ENCODE measurements at places on chromosomes 16 and 17. TPM values are rescaled to one million over a fixed set of nuclear protein-coding genes. Genes with fewer than 3 reads are reported as not detected.

GRCh38 chr16:48903039-48903438 lies 293.1 kb upstream of the N4BP1 start:
- H3K4me3 ChIP-seq: no peak overlapping the region
- no peak overlapping the region for H3K27ac ChIP-seq
- H3K4me1 ChIP-seq: peaks cover 4% of the 10 kb centered on the region
- peaks cover 64% of the 10 kb centered on the region for H3K27me3 ChIP-seq
- no peak for DNase-seq
- H3K36me3 ChIP-seq: no peaks in the 10 kb centered on the region

GRCh38 chr17:72555052-72555451 lies 434.2 kb downstream of the SOX9 start:
- H3K27ac ChIP-seq: no peak overlapping the region
- H3K27me3 ChIP-seq: no peaks in the 10 kb centered on the region
- H3K4me3 ChIP-seq: no peak overlapping the region
- H3K36me3 ChIP-seq: peaks cover 31% of the 10 kb centered on the region
- peaks cover 21% of the 10 kb centered on the region for H3K4me1 ChIP-seq

DNA sequence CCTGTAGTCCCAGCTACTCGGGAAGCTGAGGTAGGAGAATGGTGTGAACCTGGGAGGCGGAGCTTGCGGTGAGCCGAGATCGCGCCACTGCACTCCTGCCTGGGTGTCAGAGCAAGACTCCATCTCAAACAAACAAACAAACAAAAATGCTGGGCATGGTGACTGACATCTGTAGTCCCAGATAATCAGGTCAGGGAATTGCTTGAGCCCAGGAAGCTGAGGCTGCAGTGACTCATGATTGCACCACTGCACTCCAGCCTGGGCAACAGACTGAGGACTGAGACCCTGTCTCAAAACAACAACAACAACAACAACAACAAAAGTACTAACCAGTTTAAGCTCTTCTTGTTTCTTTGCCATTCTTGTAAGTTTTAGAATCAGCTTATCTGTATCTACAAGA lies 383.0 kb upstream of the PMFBP1 start:
- no peak overlapping the region for H3K4me3 ChIP-seq
- no peaks in the 10 kb centered on the region for H3K36me3 ChIP-seq
- H3K4me1 ChIP-seq: no peaks in the 10 kb centered on the region
- DNase-seq: peak; percentile 47
- peak overlapping the region; percentile 42 for H3K27ac ChIP-seq

GRCh38 chr17:8855477-8856204 lies 11.8 kb downstream of the PIK3R6 start:
- H3K27ac ChIP-seq: no peak overlapping the region
- no peaks in the 10 kb centered on the region for H3K4me1 ChIP-seq
- H3K4me3 ChIP-seq: no peak overlapping the region
- no peaks in the 10 kb centered on the region for H3K27me3 ChIP-seq

DNA sequence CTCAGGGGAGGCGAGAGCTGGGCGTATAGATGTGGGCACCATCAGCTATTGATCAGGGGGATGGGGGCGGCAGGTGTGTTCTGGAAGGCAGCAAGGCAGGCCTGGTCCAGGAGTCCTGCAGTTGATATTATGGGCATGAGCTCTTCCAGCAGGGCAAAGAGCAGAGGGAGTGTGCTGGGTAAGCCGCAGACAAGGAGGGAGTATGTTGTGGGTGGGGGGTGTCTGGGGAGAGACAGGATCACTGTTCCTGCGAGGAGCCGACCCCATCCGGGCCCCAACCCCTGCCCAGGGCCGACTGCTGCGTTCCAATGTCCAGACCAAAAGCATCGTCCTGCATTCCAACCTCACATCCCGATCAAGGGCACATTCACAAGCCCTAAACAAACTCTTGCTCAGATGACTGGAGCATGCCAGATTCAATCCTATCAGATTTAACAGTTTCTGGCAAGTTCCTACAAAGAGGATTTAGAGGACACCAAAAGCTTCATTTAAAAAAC lies 9.2 kb downstream of the MXRA7 start:
- peaks cover 10% of the 10 kb centered on the region for H3K4me1 ChIP-seq
- H3K27ac ChIP-seq: no peak overlapping the region
- no peaks in the 10 kb centered on the region for H3K36me3 ChIP-seq
- no peaks in the 10 kb centered on the region for H3K27me3 ChIP-seq

GRCh38 chr17:538181-538973 lies 176.3 kb downstream of the VPS53 start:
- H3K36me3 ChIP-seq: peaks cover 55% of the 10 kb centered on the region
- DNase-seq: no peak
- no peak overlapping the region for H3K27ac ChIP-seq
- no peaks in the 10 kb centered on the region for H3K27me3 ChIP-seq
- H3K4me3 ChIP-seq: no peak overlapping the region

DNA sequence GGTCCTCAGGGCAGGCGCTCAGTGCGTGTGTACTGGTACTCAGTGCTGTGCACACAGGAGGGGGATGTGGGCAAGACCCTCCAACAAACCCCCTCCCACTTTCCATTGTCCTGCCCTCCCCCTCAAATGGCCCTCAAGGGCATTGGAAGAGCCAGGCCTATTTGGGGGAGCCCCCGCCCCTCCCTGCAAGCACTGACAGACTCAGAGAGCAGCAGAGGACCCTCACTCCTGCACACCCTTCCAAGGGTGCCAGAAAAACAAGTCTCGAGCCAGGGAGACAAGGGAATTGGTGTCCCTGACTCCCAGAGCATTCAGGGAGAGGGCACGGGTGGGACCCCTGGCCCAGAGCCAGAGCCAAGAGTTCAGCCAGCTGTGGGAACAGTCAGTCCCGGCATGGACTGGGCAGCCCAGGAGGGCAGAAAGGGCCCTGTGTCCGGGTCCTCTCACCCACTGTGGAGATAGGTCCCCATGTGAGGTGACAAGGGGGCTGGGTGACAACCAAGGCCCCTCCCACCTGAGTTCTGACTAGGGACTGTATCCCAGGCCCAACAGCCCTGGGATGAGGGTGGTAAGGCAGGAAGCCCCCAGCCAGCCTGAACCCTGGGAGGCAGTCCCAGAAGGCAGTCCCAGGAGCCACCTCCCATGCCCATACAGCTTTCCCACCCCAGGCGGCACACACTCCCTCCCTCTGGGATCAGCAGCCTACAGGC lies 12.1 kb upstream of the KRTAP17-1 start:
- no peak overlapping the region for H3K4me3 ChIP-seq
- no peaks in the 10 kb centered on the region for H3K36me3 ChIP-seq
- no peak for DNase-seq

- H3K36me3 ChIP-seq: no peaks in the 10 kb centered on the region
- no peaks in the 10 kb centered on the region for H3K27me3 ChIP-seq
- DNase-seq: peak; percentile 53
Observed at GRCh38 chr16:78576941-78577340, 477.5 kb downstream of the WWOX start.

GRCh38 chr16:73711406-73712080 lies 585.1 kb upstream of the PSMD7 start:
- H3K4me3 ChIP-seq: no peak overlapping the region
- no peak for DNase-seq
- no peaks in the 10 kb centered on the region for H3K4me1 ChIP-seq

DNA sequence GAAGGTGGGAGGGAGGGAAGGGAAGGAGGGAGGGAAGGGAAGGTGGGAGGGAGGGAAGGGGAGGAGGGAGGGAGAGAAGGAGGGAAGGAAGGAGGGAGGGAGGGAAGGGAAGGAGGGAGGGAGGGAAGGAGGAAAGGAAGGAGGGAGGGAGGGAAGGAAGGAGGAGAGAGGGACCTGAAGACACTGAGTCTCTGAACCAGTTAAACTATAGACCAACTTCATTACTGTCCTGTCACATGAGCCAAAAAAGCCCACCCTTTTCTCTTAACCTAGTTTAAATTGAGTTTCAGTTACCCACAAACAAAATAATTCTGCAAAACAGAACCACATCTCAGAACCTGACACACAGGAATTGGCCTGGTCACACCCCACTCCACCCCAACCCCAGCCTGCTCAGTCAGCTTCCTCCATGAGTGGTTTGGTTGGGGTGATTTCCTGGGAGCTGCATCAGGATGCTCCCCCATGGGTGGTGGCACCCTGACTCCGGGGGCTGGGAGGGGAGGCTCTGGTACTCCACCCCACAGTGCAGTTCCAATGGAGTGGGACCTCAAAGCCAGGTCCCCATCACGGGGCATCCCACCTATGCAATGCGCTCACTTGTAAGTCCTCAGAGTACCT lies 4.7 kb upstream of the PRR29 start:
- no peaks in the 10 kb centered on the region for H3K36me3 ChIP-seq
- no peak overlapping the region for H3K27ac ChIP-seq
- H3K4me1 ChIP-seq: no peaks in the 10 kb centered on the region
- H3K4me3 ChIP-seq: no peak overlapping the region

GRCh38 chr16:88896238-88897070 lies 30.0 kb upstream of the PABPN1L start:
- no peak for DNase-seq
- peaks cover 10% of the 10 kb centered on the region for H3K27me3 ChIP-seq
- no peak overlapping the region for H3K4me3 ChIP-seq
- no peaks in the 10 kb centered on the region for H3K4me1 ChIP-seq
- no peak overlapping the region for H3K27ac ChIP-seq

- H3K27ac ChIP-seq: peak within 1 kb of the TSS; percentile 81
- H3K4me3 ChIP-seq: peak within 1 kb of the TSS; percentile 83
- H3K36me3 ChIP-seq: peaks cover 7% of the 10 kb centered on the region
- no peak for DNase-seq
Observed at GRCh38 chr17:1492249-1493206, at the start of gene MYO1C. Gene MYO1C, minus strand, starts transcription at chr17:1492686. Its CDS starts 199 bp downstream, at chr17:1492487.

DNA sequence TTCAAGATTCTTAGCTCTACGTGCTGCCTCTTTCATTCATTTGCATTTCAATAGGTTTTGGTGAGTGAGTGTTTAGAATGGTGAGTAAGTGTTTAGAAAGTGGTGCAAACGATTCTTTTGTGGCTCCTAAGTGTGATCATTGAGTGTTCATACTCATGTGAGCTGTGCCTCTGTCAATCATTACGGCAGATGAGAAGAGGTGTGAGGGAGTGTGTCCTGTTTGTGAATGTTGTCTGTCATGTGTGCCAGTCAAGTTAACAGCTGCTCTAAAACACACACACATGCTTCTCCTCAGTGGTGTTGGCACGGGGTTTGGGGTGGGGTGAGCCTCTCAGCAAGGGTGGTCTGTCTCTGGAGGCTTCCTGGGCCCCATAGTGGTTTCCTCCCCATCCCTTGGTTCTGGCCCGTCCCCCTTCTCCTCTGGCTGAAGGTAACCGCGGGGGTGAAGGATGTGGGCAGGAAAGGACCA lies 11.4 kb downstream of the MYL4 start:
- H3K4me3 ChIP-seq: no peak overlapping the region
- no peaks in the 10 kb centered on the region for H3K27me3 ChIP-seq
- H3K4me1 ChIP-seq: peaks cover 17% of the 10 kb centered on the region

DNA sequence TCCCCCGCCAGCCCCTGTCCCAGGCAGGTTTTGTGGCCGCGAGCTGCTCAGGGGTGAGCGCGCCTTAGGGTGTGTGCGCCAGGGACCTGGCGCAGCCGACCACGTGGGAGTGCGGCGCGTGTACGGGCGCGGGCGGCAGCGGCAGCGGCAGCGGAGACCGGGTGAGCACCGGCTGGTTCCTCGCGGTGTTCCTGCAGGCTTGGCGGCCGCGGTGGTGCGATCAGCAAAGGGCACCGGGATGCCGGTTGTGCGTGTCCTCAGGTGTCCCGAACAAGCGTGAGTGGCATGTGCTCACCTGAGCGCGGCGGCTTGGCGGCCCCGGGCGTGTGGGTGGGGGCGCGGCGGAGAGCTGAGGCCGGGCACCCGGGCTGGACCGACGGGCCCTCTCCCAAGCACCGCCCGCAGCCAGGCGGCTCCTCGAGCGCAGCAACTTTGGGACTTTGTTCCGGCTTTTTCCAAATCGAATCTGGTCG lies 381 bp upstream of the HSD11B2 start:
- H3K4me1 ChIP-seq: peaks cover 14% of the 10 kb centered on the region
- peaks cover under 1% of the 10 kb centered on the region for H3K27me3 ChIP-seq
- no peak overlapping the region for H3K27ac ChIP-seq
- peak overlapping the region; percentile 71 for H3K4me3 ChIP-seq
- no peaks in the 10 kb centered on the region for H3K36me3 ChIP-seq
- peak; percentile 23 for DNase-seq

DNA sequence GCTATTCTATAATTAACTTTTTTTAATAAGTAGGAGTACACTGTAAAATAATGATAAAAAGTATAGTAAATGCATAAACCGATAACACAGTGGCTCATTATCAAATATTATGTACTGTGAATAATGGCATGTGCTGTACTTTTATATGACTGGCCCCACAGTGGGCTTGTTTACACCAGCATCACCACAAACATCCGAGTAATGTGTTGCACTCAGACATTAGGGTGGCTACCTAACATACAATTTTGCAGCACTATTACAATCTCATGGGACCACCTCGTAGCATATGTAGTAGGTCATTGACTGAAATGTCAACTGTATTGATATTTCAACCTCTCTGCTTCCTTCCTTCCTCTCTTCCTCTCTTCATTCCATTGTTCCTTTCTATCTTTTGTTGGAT lies 51.7 kb downstream of the TBX4 start:
- H3K4me3 ChIP-seq: no peak overlapping the region
- DNase-seq: no peak
- no peaks in the 10 kb centered on the region for H3K27me3 ChIP-seq
- peaks cover 12% of the 10 kb centered on the region for H3K4me1 ChIP-seq
- no peaks in the 10 kb centered on the region for H3K36me3 ChIP-seq

DNA sequence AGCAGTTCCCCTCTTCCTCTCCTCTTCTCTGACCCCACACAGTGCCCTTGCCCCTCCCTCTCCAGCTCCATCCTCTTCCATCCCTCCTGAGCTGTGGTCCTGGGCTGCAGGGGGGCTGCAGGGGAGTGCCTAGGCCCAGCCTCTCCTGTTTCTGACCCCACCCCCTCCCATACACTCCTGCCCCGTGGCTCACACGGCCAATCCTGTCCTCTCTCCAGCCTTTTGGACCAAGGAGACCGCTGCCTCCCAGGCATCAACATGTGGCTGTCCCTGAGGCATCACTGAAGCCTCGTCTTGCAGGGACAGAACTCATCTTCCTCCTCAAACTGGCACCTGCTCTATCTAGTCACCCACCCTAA lies 6.7 kb downstream of the CLUH start:
- peaks cover 22% of the 10 kb centered on the region for H3K4me1 ChIP-seq
- H3K4me3 ChIP-seq: no peak overlapping the region
- H3K27ac ChIP-seq: no peak overlapping the region
- DNase-seq: no peak

DNA sequence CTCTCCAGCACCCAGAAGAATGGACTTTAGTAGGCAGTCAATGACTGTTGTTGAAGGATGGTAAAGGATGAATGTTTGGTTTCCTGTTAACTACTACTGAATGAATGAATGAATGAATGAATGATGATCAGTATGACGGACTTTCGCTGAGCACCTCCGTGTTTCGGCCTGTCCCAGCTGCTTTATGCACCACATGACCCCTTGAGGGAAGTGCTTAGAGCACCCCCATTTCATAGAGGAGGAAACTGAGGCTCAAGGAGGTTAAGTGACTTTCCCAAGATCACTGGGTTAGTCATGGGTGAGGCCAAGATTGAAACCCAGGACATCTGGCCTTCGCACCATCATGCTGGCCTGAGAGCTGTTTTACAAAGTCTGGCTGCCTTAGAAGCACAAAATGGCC lies 6.8 kb downstream of the KCNG4 start:
- no peak overlapping the region for H3K4me3 ChIP-seq
- peaks cover 61% of the 10 kb centered on the region for H3K27me3 ChIP-seq
- no peak for DNase-seq
- H3K36me3 ChIP-seq: no peaks in the 10 kb centered on the region

The CNGB1 gene
- total RNA-seq: not detected

The C16orf78 gene
- not detected for total RNA-seq

The CDH1 gene
- total RNA-seq: 37.7 TPM

The SP6 gene
- total RNA-seq: 1.2 TPM

The CAPNS2 gene
- total RNA-seq: 0.32 TPM

The PRSS53 gene
- 4.4 TPM for total RNA-seq

The ANKS4B gene
- total RNA-seq: not detected

The EPN2 gene
- 36.8 TPM for total RNA-seq

The KRT24 gene
- total RNA-seq: not detected

The PRSS33 gene
- total RNA-seq: not detected

The CSNK2A2 gene
- 91.7 TPM for total RNA-seq

Measured in MCF 10A (cell line).